Stimulated activated CD4-positive, alpha-beta T cell treated with anti-CD3 and anti-CD28 coated beads, Interleukin-12 subunit alpha, Interleukin-12 subunit beta, amount 100 ng/mL, for 24 hours (primary cell): ENCODE measurements at places on chromosomes 6 and 20.

DNA sequence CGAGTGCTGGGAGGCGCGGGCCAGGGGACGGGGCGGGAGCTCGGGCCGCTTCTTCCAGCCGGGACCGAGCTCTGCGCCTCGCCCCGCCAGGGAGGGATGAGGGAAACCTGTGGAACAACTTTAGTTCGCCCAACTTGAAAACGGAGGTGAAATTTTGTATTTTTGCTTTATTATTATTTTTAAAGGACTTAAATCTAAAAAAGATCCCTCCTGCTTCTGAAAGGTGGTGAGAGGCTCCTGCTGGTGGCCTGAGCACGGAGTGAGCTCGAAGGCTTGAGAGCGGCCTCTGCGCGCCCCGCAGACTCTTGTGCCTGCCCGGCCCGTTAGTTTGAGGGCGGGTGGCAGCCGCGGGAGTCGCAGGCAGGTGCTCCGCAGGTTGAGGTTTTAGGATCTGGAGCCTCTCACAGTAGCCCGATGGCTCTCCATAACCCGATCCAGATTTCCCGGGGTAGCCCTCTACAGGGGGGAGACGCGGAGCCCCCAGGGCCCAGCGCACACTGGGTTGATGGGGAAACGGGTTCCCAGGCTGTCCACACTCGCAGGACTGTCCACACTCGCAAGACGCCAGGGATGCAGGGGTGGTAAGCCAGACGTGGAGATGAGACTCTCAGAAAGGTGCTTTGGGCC lies 46.2 kb upstream of the SUPT3H start:
- no peak for DNase-seq

DNA sequence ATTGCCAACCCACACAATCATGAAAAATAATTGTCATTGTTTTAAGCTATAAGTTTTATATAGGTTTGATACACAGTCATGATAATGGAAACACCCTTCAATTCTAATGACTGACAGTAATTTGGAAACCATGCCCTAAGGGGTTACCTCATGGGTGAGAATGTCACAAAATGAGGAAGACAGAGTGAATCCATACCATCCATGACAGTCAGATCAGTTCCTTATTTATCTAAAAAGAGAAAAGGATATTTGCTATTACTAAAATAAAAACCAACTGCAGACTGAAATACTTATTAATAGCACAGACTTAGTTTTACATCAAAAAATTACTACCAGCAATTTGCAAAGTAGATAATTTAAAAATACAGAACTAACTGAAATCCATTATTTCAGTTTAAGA lies 437.8 kb downstream of the UTRN start:
- no peak for DNase-seq

DNA sequence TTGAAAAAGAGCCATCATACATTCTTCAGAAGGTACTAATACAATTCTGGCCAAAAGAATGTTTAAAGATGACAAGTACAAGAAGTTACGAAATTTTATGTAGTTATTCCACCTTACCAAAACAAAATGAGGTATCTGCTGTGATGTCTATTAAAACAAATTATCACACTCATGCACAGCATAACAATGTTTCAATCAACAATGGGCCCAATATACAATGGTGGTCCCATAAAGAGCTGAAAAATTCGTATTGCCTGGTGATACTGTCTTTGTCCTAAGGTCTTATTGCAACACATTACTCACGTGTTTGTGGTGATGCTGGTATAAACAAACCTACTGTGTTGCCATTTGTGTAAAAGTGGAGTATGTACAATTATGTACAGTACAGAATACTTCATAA lies 3.6 kb upstream of the NUP153 start:
- no peak for DNase-seq

GRCh38 chr20:32521780-32522525 lies 63.2 kb downstream of the NOL4L start:
- DNase-seq, result peak; percentile 66

DNA sequence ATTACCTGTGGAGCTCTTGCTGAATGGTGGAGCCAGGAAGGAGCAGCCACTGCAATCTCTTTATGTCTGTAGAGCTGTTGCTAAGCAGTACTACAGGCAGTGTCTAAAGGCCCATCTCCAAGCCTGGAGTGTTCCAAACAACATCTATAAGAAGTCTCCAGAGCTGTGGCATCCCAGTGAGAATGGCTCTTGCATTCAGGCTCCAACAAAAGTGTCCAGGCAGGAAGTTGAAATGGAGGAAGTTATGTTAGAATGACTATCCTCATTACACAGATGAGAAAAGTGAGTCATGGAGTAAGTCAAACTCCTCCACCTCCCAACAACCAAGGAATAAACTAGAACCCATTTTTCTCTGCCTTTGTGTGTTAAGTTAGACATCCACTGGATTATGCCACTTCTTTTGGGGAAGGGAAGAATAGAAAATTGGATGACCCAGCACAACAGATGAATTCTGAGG lies 288.5 kb upstream of the STXBP5 start:
- no peak for DNase-seq

- DNase-seq, result no peak
Observed at GRCh38 chr6:113221850-113222249, 635.3 kb upstream of the MARCKS start.

GRCh38 chr20:61631751-61632150 lies 379.7 kb downstream of the CDH4 start:
- no peak for DNase-seq

DNA sequence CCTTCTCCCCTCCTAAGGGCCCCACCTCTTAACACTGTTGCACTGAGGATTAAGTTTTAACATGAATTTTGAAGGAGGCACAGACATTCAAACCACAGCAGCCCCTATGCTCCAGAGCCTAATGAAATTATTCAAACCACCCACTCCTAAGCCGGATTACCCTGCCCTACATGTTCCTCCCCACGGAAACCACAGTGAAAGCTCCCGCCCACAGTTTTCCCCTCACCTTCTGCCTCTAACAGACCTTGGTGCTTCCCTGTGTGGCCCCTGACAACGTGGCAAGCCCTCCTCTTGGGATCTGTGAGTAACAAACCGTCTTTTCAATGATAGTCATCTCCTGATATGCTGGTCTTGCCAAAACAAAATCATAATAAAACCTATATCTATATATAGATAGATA lies 74.8 kb downstream of the RIN2 start:
- peak; percentile 21 for DNase-seq

GRCh38 chr6:80335121-80335531 lies 228.7 kb downstream of the BCKDHB start:
- DNase-seq, result no peak

DNA sequence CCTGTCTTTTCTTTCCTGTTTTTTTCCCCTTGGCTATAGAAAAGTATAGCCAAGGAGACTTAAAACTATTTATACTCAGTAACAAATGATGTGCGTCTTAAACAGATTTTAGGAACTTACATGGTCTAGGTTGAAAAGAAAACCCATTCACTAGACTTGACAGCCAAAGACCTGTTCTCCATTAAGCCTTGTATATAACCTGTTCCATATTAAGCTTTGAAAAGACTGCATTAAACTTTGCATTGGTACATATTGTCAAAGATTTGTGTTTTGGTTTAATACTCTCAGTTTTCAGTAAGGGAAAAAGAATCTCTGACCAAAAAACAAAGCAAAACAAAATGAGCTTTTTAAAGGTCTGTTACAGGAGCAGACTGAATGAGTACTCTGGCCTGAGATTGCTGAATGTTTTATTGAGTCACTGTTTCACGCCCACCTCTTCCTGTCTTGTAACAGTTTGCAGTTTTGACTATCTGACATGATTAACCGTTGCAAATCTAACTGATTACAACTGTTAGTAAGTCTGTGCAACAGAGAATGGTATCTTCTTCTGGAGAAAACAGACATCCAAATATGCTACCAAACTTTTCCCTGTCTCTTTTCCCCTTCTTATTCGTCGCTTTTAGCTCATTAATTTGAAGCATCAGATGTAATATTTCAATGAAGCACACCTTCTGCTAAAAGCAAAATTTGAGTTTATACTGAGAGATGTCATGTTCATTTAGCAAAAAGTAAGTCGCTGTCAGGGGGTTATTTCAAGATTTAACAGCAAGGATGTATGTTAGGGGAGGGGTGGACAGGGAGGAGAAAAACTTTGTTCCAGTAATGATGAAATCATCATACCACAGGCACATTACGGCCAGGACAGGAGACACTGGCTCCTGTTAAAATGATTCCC lies 59.1 kb upstream of the SUPT3H start:
- DNase-seq, result peak; percentile 22

- no peak for DNase-seq
Observed at GRCh38 chr20:8523684-8524083, 391.6 kb downstream of the PLCB1 start.

DNA sequence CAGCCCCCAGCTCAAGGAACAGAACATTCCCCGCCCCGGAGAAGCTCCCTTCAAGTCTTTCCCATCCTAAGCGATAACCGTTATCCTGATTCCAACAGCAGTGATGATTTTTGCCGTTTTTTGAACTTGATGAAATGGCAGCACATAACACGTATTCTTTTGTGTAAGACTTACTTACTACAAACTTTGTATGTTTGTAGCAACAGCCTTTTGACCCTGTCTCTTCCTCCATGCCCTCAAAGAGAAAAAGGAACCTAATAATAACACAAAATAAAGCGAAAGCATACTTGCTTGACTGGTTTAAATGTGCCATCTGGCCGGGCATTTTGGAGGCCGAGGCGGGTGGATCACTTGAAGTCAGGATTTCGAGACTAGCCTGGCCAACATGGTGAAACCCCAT lies 26.4 kb upstream of the SLC9A8 start:
- DNase-seq, result no peak

- no peak for DNase-seq
Observed at GRCh38 chr20:54283253-54283652, 75.4 kb downstream of the PFDN4 start.

- no peak for DNase-seq
Observed at GRCh38 chr6:18883851-18884250, 496.7 kb downstream of the RNF144B start.

- no peak for DNase-seq
Observed at GRCh38 chr6:52160472-52161104, 25.6 kb upstream of the IL17A start.

DNA sequence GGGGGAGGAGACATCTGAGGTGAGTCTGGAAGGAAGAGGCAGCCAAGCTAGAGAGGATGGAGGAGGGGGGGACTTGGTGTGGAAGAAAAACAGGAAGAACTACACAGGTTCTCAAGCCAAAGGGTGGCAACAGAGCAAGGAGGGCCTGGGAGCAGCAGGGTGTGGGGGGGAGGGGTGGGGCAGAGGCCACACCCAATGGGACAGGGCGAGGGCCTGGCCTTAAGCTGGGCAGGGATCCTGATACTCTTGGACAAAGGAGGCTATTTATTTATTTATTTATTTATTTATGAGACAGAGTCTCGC lies 359.0 kb downstream of the ZFAND3 start:
- DNase-seq, result no peak

DNA sequence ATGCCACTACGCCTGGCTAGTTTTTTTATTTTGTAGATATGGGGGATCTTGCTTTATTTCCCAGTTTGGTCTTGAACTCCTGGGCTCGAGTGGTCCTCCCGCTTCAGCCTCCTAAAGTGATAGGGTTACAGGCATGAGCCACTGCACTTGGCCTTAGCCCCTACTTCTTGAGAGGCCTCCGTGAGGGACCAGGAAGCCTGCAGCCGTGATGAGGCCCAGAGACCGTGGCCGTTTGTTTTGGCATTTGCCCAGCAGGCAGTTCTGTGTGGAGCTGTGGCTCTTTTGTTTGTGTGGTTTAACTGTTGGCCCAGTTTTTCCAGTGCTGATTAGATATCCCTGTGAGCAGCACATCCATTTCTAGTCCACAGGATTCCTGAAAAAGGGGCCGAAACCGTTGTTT lies 39.8 kb downstream of the SRSF3 start:
- no peak for DNase-seq

- DNase-seq, result no peak
Observed at GRCh38 chr6:10824297-10824696, 14.0 kb downstream of the MAK start.

DNA sequence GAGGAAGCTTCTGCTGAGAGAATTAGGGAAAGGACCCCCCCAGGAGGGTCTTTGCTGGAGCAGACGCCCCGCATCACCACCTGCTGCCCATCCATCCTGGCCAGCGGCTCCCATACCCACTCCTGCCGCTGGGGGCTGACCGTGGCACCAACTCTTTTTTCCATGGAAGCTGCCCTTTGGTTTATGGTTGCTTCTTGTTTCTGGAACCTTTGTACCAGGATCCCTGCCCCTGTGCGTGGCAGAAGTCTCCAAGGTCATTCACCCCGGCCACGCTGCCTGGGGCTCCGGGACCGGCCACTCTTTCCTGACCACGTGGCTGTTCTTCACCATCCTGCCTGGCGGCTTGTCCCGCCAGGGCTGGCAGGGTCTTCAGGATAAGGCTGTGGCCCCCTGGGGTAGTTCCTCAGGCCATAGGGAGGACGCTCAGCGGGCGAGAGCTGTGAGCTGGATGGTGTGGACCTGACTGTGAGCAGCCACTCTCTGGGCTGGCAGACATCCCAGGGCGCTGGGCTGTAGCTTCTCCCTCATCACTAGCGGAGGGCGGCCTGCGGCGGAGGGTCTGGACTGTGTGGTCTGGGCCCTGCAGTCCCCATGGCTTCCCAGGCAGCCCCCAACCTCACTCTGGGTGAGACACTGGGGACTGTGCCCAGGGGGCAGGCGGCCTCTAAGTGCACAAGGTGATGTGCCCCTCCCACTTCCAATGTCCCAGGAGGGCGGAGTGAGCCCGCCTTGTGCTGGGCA lies 22.8 kb upstream of the RBBP8NL start:
- no peak for DNase-seq
